Tibial nerve (tissue), 4 donors: ENCODE measurements at places on chromosomes 3 and 15. TPM values are rescaled to one million over a fixed set of nuclear protein-coding genes. Genes with fewer than 3 reads are reported as not detected.

- no peak overlapping the region for H3K4me3 ChIP-seq
- H3K27ac ChIP-seq: no peak overlapping the region
- no peaks in the 10 kb centered on the region for H3K4me1 ChIP-seq
- peak; percentile 56 for DNase-seq
- no peaks in the 10 kb centered on the region for H3K27me3 ChIP-seq
Observed at GRCh38 chr15:38707802-38708671, 143.4 kb upstream of the RASGRP1 start.

Gene RAP2B
- total RNA-seq: 15.9 TPM

DNA sequence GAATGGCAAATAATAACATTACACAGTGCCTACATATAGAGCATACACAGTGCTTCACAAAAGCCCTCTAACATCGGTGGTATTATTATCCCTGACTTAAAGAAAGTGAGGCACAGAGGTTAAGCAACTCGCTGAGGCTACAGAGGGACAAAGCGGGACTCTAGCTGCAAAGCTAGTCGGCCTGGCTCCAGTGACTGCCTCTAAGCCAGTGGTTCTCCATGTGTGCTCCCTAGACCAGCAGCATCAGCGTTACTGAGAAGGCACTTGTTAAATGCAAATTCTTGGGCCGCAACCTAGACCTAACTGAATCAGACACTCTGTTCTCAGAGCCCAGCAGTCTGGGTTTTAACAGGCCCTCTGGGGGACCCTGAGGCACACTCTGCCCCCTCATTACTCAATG lies 33.1 kb upstream of the LIPC start:
- no peak overlapping the region for H3K27ac ChIP-seq
- no peaks in the 10 kb centered on the region for H3K4me1 ChIP-seq
- no peaks in the 10 kb centered on the region for H3K36me3 ChIP-seq
- H3K27me3 ChIP-seq: no peaks in the 10 kb centered on the region
- H3K4me3 ChIP-seq: no peak overlapping the region
- DNase-seq: no peak

DNA sequence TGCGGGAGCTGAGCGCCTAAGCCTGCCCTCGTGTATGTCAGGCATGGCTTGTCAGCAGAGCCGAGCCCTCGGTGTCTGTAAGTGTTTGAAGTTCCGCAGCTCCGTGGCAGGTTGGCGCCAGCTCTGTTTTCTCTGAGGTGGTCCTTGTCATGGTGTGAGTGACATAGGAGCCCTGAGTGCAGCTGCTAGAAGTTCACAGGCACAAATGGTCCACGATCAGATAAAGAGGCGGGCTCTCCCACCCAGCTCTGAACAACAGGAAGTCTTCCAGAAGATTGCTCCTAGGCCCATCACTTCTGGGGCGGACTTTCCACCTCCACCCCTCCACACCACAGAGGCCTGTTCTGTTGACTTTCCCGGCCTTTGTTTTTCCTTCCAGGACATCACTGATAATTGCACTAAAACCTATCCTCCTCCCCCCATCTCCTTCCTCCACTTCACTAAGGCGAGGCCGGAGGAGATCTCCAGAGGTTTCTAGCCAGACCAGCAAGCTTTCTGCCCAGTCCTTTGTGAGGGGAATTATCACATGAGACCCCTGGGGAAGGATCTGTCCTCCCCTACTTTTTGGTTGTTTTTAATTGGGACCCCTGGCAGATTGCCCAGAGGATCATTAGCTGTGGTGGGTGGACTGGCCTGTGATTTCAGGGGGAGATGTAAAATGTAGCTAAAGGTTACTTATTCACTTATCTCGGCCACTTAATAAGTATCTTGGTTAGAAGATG lies 19.9 kb downstream of the ITPR1 start:
- no peaks in the 10 kb centered on the region for H3K27me3 ChIP-seq
- no peak for DNase-seq
- H3K4me1 ChIP-seq: no peaks in the 10 kb centered on the region
- no peak overlapping the region for H3K4me3 ChIP-seq
- H3K27ac ChIP-seq: no peak overlapping the region
- H3K36me3 ChIP-seq: no peaks in the 10 kb centered on the region

DNA sequence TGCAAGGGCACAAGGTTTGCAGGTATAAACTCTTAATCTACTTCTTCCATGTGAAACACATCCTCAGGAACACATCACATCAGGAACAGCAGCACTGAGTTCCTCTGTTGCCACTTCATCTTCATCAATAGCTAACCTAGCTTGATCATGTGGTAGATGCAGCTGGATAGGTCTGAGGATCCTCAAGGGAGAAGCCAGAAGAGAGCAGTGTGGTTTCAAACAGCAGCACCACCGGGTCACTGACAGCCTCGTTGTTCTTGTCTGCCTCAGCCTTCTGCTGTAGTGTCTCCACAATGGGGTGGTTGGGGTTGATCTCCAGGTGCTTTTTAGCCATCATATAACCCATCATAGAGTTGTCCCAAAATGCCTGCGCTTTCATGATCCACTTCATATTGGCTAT lies 58.8 kb downstream of the ADAM10 start:
- H3K4me1 ChIP-seq: peaks cover 36% of the 10 kb centered on the region
- H3K27ac ChIP-seq: no peak overlapping the region

Gene GMNC
- not detected for total RNA-seq

DNA sequence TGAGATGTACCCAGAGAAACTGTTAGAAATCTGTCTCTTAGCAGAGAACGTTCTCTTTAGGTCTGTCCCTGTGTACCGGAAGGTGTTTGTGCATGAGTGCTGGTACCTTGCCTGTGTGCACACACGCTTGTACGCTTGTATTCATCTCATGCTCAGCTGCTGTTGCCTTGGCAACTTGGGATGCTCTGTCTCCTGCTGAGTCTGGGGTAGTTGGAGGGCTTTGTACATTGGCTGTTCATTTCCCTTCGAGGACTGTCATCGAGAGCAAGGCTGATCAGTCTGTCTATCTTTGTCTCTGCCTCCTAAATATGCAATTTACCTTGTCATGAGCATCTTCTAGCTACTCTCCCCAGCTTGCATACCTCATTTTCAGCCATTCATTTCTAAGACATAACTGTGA lies 147.2 kb downstream of the SLCO3A1 start:
- H3K27me3 ChIP-seq: no peaks in the 10 kb centered on the region
- H3K4me1 ChIP-seq: no peaks in the 10 kb centered on the region
- no peak overlapping the region for H3K27ac ChIP-seq
- no peak for DNase-seq
- no peak overlapping the region for H3K4me3 ChIP-seq

DNA sequence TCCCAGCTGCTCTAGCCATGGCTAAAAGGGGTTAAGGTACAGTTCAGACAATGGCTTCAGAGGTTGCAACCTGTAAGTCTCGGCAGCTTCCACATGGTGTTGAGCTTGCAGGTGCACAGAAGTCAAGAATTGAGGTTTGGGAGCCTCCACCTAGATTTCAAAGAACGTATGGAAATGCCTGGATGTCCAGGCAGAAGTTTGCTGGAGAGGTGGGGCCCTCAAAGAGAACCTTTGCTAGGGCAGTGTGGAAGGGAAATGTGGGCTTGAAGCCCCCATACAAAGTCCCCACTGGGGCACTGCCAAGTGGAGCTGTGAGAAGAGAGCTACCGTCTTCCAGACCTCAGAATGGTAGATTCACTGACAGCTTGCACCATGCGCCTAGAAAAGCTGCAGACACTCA lies 73.7 kb downstream of the STT3B start:
- no peaks in the 10 kb centered on the region for H3K4me1 ChIP-seq
- H3K4me3 ChIP-seq: no peak overlapping the region
- no peak for DNase-seq

GRCh38 chr15:40029979-40030893 lies 8.7 kb downstream of the SRP14 start:
- no peaks in the 10 kb centered on the region for H3K36me3 ChIP-seq
- H3K4me1 ChIP-seq: peaks cover 7% of the 10 kb centered on the region
- DNase-seq: no peak
- no peaks in the 10 kb centered on the region for H3K27me3 ChIP-seq
- peak overlapping the region; percentile 42 for H3K27ac ChIP-seq
- H3K4me3 ChIP-seq: no peak overlapping the region

Gene HHATL
- not detected for total RNA-seq

- H3K27ac ChIP-seq: no peak overlapping the region
- no peaks in the 10 kb centered on the region for H3K27me3 ChIP-seq
- no peaks in the 10 kb centered on the region for H3K4me1 ChIP-seq
- no peak overlapping the region for H3K4me3 ChIP-seq
- no peak for DNase-seq
- H3K36me3 ChIP-seq: no peaks in the 10 kb centered on the region
Observed at GRCh38 chr3:158663246-158663645, 9.2 kb downstream of the LXN start.

DNA sequence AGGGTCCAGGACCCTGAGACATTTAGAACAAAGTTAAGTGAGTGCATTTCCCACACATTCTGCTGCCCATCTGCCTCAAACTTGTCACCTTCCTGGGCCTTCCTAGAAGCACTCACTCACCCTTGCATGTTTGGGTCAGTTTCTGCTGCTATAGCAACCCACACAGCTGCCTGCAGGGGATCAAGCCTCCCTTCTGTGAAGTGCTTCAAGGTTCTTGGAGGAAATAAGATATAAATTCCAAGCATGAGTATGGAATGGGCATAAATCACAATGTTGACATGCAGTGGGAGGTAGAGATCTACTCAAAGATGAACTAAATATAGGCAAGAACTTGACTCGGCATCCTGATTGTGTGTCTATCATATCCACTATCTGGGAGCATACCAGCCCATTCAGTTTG lies 140.4 kb downstream of the SLC9A9 start:
- no peaks in the 10 kb centered on the region for H3K27me3 ChIP-seq
- DNase-seq: no peak
- no peak overlapping the region for H3K27ac ChIP-seq
- no peaks in the 10 kb centered on the region for H3K36me3 ChIP-seq

Gene MASP1
- 2.7 TPM for total RNA-seq

DNA sequence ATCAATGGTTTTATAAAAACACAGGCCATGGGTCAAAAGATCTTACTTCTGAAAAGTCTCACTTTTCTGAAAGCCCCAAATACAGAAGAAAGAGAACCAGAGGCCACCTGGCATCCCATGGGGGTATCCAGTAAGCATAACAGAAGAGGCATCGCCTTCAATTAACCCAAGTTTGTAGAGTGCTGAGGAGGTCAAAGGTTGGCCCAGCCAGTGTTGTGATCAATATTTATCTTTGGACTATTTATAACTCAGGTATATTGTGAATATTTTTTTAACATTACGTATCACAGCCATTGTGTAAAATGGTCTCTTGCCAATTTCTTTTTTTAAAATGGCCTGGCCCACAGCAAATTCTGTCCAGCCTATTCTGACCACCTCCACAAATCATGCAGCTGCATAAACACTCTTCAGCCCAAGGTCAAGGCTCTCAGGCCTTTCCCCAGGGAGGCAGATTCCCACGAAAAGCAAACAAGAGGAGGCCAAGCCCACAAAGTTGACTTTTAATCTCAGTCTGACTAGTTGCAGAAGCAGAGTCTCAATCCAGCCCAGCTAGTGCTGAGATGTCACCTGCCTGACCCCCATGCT lies 26.2 kb upstream of the SPTBN5 start:
- no peak overlapping the region for H3K27ac ChIP-seq
- peaks cover 73% of the 10 kb centered on the region for H3K4me1 ChIP-seq
- no peaks in the 10 kb centered on the region for H3K36me3 ChIP-seq
- no peak overlapping the region for H3K4me3 ChIP-seq

Gene SPTBN5
- 19.0 TPM for total RNA-seq

GRCh38 chr3:177618873-177619733 lies 421.8 kb upstream of the TBL1XR1 start:
- no peaks in the 10 kb centered on the region for H3K36me3 ChIP-seq
- DNase-seq: no peak
- H3K27me3 ChIP-seq: no peaks in the 10 kb centered on the region
- no peak overlapping the region for H3K4me3 ChIP-seq
- H3K4me1 ChIP-seq: no peaks in the 10 kb centered on the region
- peak overlapping the region; percentile 27 for H3K27ac ChIP-seq

- H3K27me3 ChIP-seq: no peaks in the 10 kb centered on the region
- H3K4me3 ChIP-seq: no peak overlapping the region
- H3K27ac ChIP-seq: no peak overlapping the region
- no peaks in the 10 kb centered on the region for H3K36me3 ChIP-seq
Observed at GRCh38 chr3:79843180-79843579, 75.4 kb upstream of the ROBO1 start.
